Gastroesophageal sphincter (tissue), 4 donors: ENCODE measurements at places on chromosomes 6 and 20.

GRCh38 chr20:40966103-40966502 is 62.5 kb upstream of the TOP1 start:
- no peaks in the 10 kb centered on the region for H3K36me3 ChIP-seq
- no peaks in the 10 kb centered on the region for H3K27me3 ChIP-seq
- H3K4me3 ChIP-seq = no peak overlapping the region
- ATAC-seq = no peak
- H3K27ac ChIP-seq = no peak overlapping the region
- no peaks in the 10 kb centered on the region for H3K4me1 ChIP-seq

- no peaks in the 10 kb centered on the region for H3K36me3 ChIP-seq
- H3K27me3 ChIP-seq = no peaks in the 10 kb centered on the region
- no peak overlapping the region for H3K27ac ChIP-seq
Measured at GRCh38 chr6:35969646-35970045, 48.7 kb upstream of the SRPK1 start.

GRCh38 chr6:5025911-5026819 is 22.3 kb upstream of the RPP40 start:
- no peaks in the 10 kb centered on the region for H3K36me3 ChIP-seq
- H3K27me3 ChIP-seq = no peaks in the 10 kb centered on the region
- peak overlapping the region; percentile 89 for H3K27ac ChIP-seq
- H3K4me1 ChIP-seq = peaks cover 29% of the 10 kb centered on the region
- peak; percentile 92 for ATAC-seq

DNA sequence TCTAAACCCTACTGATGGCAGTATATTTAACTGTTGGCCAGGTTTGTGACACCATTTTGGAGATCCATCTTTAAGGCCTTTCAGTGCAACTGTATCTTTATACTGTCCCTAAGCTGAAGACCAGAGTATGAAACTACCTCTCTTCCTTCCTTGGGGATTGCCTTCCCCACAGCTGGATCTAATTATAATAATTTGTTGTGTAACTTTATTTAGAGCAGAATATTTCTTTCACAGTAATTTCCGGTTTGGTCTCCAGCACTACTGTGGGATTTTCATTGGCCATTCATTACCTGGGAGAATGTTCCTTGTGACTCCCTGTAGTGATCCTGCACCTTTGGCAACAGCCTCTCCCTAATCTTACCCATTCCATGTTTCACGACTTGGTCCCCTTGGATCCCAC is 75.2 kb downstream of the AKAP7 start:
- no peak for ATAC-seq
- H3K4me3 ChIP-seq = no peak overlapping the region
- no peaks in the 10 kb centered on the region for H3K27me3 ChIP-seq
- H3K36me3 ChIP-seq = peaks cover 10% of the 10 kb centered on the region

GRCh38 chr20:5447188-5447587 is 130.4 kb upstream of the PROKR2 start:
- ATAC-seq = no peak
- peaks cover 27% of the 10 kb centered on the region for H3K27me3 ChIP-seq
- no peak overlapping the region for H3K4me3 ChIP-seq
- no peak overlapping the region for H3K27ac ChIP-seq
- H3K36me3 ChIP-seq = no peaks in the 10 kb centered on the region

GRCh38 chr20:822651-823573 is 10.6 kb upstream of the FAM110A start:
- H3K27me3 ChIP-seq = peaks cover 6% of the 10 kb centered on the region
- no peak for ATAC-seq
- no peaks in the 10 kb centered on the region for H3K36me3 ChIP-seq
- no peak overlapping the region for H3K27ac ChIP-seq

DNA sequence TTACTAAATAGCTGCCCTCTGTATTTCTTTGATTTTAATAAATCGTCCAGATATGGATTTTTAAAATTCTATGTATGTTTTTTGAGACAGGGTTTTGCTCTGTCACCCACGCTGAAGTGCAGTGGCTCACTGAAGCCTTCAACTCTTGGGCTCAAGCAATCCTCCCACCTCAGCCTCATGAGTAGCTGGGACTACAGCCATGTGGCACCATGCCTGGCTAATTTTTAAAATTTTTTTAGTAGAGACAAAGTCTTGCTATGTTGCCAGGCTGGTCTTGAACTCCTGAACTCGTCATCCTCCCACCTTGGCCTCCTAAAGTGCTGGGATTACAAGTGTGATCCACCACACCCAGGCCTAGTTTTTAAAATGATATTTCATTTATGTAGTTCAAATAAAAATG is 47.4 kb upstream of the DDR1 start:
- ATAC-seq = peak; percentile 52
- no peaks in the 10 kb centered on the region for H3K27me3 ChIP-seq
- no peaks in the 10 kb centered on the region for H3K36me3 ChIP-seq

DNA sequence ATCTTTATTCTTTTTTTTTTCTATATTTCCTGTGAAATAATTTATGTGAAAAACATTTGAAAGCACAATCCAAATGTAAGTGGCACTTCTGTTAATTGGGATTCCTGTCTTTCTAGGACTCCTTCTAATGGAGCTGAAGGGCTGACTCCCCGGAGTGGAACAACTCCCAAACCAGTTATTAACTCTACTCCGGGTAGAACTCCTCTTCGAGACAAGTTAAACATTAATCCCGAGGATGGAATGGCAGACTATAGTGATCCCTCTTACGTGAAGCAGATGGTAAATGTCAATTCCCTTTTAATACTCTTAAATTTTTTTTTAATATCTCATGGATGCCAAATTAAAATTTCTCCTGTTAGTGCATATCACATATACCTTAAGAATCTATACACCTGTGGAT is 35.0 kb downstream of the CDC5L start:
- ATAC-seq = no peak
- H3K4me1 ChIP-seq = no peaks in the 10 kb centered on the region
- H3K27me3 ChIP-seq = no peaks in the 10 kb centered on the region
- no peak overlapping the region for H3K27ac ChIP-seq
- no peak overlapping the region for H3K4me3 ChIP-seq
- H3K36me3 ChIP-seq = peaks cover 89% of the 10 kb centered on the region

GRCh38 chr20:39646874-39647413 is 684.8 kb downstream of the DHX35 start:
- H3K4me1 ChIP-seq = no peaks in the 10 kb centered on the region
- no peak overlapping the region for H3K27ac ChIP-seq
- no peak overlapping the region for H3K4me3 ChIP-seq
- no peak for ATAC-seq
- peaks cover 7% of the 10 kb centered on the region for H3K27me3 ChIP-seq

DNA sequence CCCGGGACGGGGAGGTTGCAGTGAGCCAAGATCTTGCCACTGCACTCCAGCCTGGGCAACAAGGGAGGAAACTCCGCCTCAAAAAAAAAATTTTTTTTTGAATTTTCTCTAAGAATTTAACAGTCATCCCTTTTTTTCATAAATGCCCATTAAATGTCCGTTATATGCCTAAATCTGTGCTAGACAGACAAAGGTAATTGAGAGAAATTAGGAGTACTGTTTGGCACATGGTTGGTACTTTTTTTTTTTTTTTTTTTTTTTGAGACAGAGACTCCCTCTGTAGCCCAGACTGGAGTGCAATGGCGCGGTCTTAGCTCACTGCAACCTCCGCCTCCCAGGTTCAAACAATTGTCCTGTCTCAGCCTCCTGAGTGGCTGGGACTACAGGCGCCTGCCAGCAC is 1.7 kb downstream of the PCMT1 start:
- H3K27me3 ChIP-seq = no peaks in the 10 kb centered on the region
- H3K27ac ChIP-seq = no peak overlapping the region
- no peaks in the 10 kb centered on the region for H3K4me1 ChIP-seq
- peak overlapping the region; percentile 96 for H3K4me3 ChIP-seq

DNA sequence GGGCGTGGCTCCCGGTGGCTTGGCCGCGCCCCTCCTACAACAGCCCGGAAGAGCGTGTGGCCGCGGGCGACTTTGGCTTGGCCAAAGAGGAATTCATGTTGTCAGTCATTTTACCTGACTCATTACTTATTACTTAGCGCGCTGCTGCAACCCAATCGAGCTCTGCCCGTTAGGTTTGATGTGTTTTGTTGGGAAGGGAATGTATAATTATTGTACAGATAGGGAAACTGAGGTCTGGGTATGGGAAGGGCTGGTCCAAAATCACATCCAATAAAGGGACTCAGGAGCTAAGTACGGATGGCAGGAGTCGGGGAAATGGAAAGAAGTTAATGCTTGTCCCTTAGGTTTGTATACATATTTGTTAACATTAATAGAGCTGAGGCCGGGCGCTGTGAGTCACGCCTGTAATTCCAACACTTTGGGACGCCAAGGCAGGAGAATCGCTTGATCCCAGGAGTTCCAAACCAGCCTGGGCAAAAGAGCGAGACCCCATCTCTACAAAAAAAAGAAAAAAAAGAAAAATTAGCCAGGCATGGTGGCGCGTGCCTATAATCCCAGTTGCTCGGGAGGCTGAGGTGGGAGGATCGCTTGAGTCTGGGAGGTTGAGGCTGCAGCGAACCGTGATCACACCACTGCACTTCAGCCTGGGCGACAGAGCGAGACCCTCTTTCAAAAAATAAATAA is 639 bp upstream of the ZNF335 start:
- no peaks in the 10 kb centered on the region for H3K27me3 ChIP-seq
- ATAC-seq = no peak
- H3K4me3 ChIP-seq = peak overlapping the region; percentile 90
- peaks cover 12% of the 10 kb centered on the region for H3K4me1 ChIP-seq
- H3K36me3 ChIP-seq = no peaks in the 10 kb centered on the region

DNA sequence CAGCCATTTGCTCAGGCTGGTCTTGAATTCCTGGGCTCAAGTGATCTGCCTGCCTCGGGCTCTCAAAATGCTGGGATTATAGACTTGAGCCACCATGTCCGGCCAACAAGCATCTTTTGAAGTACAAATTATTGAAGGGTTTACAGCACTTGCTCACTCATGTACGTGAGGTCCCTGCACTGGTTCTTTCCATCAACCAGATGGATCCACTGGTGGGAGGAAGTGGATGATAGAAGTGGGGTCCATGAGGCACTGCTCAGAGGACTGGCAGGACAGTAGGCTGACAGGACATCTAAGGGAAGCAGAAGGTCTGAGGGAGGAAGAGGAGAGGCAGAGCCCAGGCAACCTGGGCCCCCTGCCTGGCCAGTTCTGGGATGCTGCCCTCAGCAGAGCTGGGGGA is 109.2 kb upstream of the NXT1 start:
- ATAC-seq = no peak
- H3K27ac ChIP-seq = no peak overlapping the region
- H3K27me3 ChIP-seq = peaks cover 6% of the 10 kb centered on the region
- peaks cover 10% of the 10 kb centered on the region for H3K4me1 ChIP-seq
- no peaks in the 10 kb centered on the region for H3K36me3 ChIP-seq

DNA sequence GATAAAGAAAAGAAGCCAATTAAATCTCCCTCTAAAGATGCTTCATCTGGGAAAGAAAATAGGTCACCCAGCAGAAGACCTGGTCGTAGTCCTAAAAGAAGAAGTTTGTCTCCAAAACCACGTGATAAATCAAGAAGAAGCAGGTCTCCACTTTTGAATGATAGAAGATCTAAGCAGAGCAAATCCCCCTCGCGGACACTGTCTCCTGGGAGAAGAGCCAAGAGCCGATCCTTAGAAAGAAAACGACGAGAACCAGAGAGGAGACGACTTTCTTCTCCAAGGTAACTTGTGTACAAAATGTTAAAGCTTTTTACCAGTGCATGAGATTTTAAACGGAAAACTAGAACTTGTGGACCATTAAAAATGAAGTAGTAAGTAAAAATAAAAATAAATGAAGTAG is 46.5 kb downstream of the FAM217A start:
- H3K27ac ChIP-seq = no peak overlapping the region
- no peaks in the 10 kb centered on the region for H3K27me3 ChIP-seq
- peaks cover 23% of the 10 kb centered on the region for H3K36me3 ChIP-seq
- no peak for ATAC-seq
- no peak overlapping the region for H3K4me3 ChIP-seq

GRCh38 chr6:27133281-27134227 is 113.9 kb upstream of the PRSS16 start:
- no peaks in the 10 kb centered on the region for H3K36me3 ChIP-seq
- ATAC-seq = no peak
- H3K27ac ChIP-seq = peak overlapping the region; percentile 94

GRCh38 chr6:125253881-125254280 is 47.9 kb downstream of the HDDC2 start:
- no peak for ATAC-seq
- H3K4me1 ChIP-seq = no peaks in the 10 kb centered on the region
- no peaks in the 10 kb centered on the region for H3K36me3 ChIP-seq
- H3K27ac ChIP-seq = no peak overlapping the region
- H3K27me3 ChIP-seq = no peaks in the 10 kb centered on the region
- H3K4me3 ChIP-seq = no peak overlapping the region

- H3K4me3 ChIP-seq = no peak overlapping the region
- no peaks in the 10 kb centered on the region for H3K27me3 ChIP-seq
- no peaks in the 10 kb centered on the region for H3K4me1 ChIP-seq
- ATAC-seq = no peak
Measured at GRCh38 chr6:22421198-22421597, 124.4 kb upstream of the PRL start.

DNA sequence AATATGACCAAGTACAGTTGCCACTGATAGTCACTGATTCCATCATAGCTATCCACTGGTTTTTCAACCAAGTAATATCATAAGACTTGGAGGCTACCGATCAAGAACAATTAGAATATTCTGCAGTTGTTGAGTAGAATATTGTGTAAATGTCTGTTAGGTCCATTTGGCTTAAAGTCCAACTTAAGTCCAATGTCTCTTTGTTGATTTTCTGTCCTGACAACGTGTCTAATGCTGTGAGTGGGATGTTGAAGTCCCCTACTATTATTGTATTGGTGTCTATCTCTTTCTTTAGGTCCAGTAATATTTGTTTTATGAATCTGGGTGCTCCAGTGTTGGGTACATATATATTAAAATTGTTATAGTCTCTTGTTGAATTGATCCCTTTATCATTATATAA is 13.9 kb downstream of the ARFGEF3 start:
- ATAC-seq = no peak
- peaks cover 8% of the 10 kb centered on the region for H3K27me3 ChIP-seq
- no peaks in the 10 kb centered on the region for H3K36me3 ChIP-seq
- H3K4me3 ChIP-seq = no peak overlapping the region

GRCh38 chr6:16972535-16972934 is 129.3 kb upstream of the STMND1 start:
- H3K27ac ChIP-seq = no peak overlapping the region
- no peaks in the 10 kb centered on the region for H3K27me3 ChIP-seq
- H3K36me3 ChIP-seq = no peaks in the 10 kb centered on the region
- ATAC-seq = no peak
- H3K4me3 ChIP-seq = no peak overlapping the region

GRCh38 chr20:19975436-19975799 is 41.7 kb upstream of the NAA20 start:
- ATAC-seq = no peak
- H3K27ac ChIP-seq = peak overlapping the region; percentile 67
- H3K4me1 ChIP-seq = peaks cover 69% of the 10 kb centered on the region
- no peaks in the 10 kb centered on the region for H3K27me3 ChIP-seq
- peaks cover 18% of the 10 kb centered on the region for H3K36me3 ChIP-seq

GRCh38 chr6:56961151-56961550 is 6.2 kb downstream of the BEND6 start:
- H3K4me3 ChIP-seq = no peak overlapping the region
- no peak for ATAC-seq
- H3K27ac ChIP-seq = no peak overlapping the region
- no peaks in the 10 kb centered on the region for H3K36me3 ChIP-seq
- H3K4me1 ChIP-seq = no peaks in the 10 kb centered on the region
